ENCODE measurements at places on chromosomes 12 and 14.

DNA sequence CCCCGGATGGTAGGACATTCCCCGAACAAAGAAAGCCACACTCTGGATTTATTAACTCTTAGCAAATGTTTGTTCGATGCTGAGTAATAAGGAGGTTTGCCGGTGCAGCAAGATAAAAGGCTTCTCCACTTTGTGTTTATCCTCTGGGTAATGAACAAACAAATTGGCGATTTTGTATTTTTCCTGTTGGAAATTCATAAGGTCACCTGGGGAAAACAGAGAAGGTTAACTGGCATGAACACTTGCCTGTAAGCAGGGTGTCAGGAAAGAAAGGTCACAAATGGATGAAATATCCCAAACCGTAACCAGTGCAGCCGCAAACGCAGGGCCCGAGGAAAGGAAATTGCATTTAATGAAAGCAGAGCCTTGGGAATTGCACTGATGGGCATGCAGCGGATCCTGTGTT, 132.8 kb downstream of the RMST start:
- no peak for DNase-seq

DNA sequence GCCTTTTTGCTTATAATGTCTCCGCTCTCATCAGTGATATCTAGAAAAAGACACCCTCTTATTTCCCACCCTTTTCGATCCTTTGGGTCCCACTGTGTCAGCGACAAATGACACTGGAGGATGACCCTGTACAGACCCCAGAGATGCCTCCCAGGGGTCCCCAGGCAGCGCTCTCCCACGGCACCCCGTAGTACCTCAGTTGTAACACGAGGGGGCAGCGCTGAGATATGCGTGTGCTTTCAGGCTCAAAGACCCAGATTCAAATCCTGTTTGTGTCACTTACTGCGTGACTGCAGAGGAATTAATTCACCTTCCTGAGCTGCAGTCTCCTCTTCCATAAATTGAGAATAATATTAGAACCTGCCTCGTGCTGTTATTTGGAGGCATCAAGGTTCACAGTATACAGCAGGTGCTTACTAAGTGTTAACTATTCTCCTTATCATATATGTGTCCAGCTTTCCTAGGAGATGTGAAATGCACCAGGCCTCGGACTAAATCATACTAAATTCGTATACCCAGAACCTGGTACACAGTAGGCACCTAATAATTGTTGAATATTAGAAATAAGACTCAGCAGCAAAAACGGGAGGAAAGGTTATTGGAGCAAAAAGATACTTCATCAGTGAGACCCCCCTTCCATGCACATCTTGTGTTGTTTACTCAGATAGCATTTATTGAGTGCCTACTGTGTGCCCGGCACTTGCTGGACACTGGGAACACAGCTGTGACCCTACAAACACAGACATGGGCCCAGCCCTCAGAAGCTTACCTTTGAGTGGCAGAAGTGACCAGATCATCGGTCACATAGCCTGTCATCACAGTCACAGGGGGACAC, 99.9 kb downstream of the PHETA1 start:
- DNase-seq = no peak

DNA sequence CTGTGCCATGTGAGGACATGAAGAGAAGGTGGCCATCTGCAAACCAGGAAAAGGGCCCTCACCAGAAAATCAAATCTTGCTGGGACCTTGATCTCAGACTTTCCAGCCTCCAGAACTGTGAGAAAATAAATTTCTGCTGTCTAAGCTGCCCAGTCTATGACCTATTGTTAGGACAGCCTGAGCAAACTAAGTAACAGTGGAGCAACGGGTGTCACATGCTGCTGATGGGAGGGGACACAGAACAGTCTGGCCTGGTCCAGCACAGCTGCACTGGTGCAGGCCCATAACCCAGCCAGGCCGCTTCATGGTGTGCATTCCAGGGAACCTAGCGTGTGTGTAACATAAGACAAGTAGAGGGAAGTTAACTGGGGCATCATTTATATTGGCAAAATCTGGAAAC, 42.1 kb downstream of the GRIP1 start:
- no peak for DNase-seq

DNA sequence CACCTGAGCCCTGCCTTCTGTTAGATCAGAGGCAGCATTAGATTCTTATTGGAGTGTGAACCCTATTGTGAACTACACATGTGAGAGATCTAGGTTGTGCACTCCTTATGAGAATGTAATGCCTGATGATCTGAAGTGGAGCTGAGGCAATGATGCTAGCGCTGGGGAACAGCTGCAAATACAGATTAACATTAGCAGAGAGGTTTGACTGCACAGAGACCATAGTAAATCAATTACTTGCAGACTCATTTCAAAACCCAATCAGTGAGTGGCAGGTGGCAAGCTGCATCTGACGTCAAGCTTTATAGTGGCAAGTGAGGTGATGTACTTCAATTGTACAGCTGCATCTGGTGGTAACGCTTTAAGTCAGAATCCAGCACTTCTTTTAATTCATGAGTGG, 141.6 kb downstream of the GPHN start:
- no peak for DNase-seq

GRCh38 chr12:5003025-5003666, 40.5 kb upstream of the KCNA5 start:
- peak; percentile 64 for DNase-seq

GRCh38 chr14:50099335-50099734, 17.0 kb downstream of the VCPKMT start:
- DNase-seq = no peak

GRCh38 chr14:31189346-31190218, 18.0 kb downstream of the HECTD1 start:
- DNase-seq = no peak

DNA sequence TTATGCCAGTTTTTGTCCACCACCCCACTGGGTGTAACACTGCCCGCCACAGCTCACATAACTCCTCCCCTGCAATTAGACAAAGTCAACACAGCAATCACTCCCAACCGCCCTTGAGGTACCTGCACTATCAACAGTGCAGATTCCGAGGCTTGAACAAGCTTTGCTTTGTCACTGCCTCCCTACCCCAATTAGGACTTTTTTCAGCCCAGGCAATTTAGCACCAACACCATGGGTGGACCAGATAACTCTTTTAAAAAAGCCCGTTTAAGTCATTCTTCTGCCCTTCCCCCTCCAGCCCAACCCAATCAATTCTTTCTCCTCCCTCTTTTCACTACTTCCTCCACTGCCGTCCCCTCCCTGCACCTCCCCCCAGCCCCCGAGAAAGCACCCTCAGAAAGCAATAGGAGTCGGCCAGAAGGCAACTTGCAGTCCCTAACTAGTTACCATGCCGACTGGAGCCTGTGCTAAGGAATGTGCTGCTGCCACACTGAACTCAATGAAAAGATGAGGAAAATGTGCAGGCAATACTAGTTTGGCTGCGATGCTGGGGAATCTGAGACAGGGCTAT, 45.7 kb upstream of the OTX2 start:
- DNase-seq = no peak

GRCh38 chr12:6180268-6181051, 19.7 kb upstream of the CD9 start:
- peak; percentile 42 for DNase-seq

- DNase-seq = no peak
These were observed 1111.5 kb downstream of the TRHDE start for GRCh38 chr12:73383584-73384222.

- no peak for DNase-seq
These were observed 22.4 kb upstream of the TAS2R42 start for GRCh38 chr12:11209113-11209512.

GRCh38 chr12:13570005-13570694, 373.6 kb downstream of the EMP1 start:
- peak; percentile 24 for DNase-seq

- no peak for DNase-seq
These were observed 1.5 kb downstream of the TMED8 start for GRCh38 chr14:77375164-77375950.

GRCh38 chr12:55850893-55851292, 8.2 kb upstream of the MMP19 start:
- DNase-seq = peak; percentile 52

Measured in fibroblast of upper back skin (primary cell).